ENCODE measurements at places on chromosomes 3 and 15.
A peak's percentile ranks its signal among the peaks of the same experiment; 100 is the strongest.

- no peak for DNase-seq
- H3K27me3 ChIP-seq = peaks cover 67% of the 10 kb centered on the region
- H3K4me3 ChIP-seq = peak overlapping the region; percentile 79
- H3K27ac ChIP-seq = no peak overlapping the region
- H3K36me3 ChIP-seq = no peaks in the 10 kb centered on the region
- H3K4me1 ChIP-seq = peaks cover 27% of the 10 kb centered on the region
Measured at GRCh38 chr3:66037330-66037985, 1.3 kb downstream of the MAGI1 start.

- H3K27ac ChIP-seq = no peak overlapping the region
- H3K4me3 ChIP-seq = no peak overlapping the region
- H3K36me3 ChIP-seq = no peaks in the 10 kb centered on the region
- H3K4me1 ChIP-seq = peaks cover 6% of the 10 kb centered on the region
Measured at GRCh38 chr3:159835126-159835525, 153.5 kb upstream of the IL12A start.

GRCh38 chr3:42043099-42043813 is 47.9 kb upstream of the TRAK1 start:
- DNase-seq = no peak
- no peaks in the 10 kb centered on the region for H3K27me3 ChIP-seq
- H3K4me3 ChIP-seq = no peak overlapping the region
- H3K36me3 ChIP-seq = peaks cover 24% of the 10 kb centered on the region
- H3K27ac ChIP-seq = peak overlapping the region; percentile 56
- peaks cover 42% of the 10 kb centered on the region for H3K4me1 ChIP-seq

DNA sequence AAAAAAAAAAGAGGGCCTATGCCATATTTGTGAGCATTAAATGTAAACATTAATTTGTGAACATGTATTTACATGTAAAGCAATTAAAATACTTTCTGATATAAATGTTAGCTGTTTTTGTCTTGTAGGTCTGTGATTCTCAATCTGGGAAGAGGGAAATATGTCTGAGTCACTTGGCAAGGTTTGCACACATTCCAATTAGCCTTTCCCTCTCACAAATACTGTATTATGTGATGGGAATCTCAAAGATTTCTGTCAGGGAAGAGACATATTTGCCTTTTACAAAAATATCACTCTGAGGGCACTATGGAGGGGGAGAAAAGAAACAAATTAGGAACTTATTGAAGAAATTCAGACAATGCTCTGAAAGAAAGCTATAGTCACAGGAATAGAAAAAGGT is 483.6 kb downstream of the GBE1 start:
- DNase-seq = no peak
- H3K36me3 ChIP-seq = no peaks in the 10 kb centered on the region
- H3K27ac ChIP-seq = no peak overlapping the region
- no peak overlapping the region for H3K4me3 ChIP-seq

DNA sequence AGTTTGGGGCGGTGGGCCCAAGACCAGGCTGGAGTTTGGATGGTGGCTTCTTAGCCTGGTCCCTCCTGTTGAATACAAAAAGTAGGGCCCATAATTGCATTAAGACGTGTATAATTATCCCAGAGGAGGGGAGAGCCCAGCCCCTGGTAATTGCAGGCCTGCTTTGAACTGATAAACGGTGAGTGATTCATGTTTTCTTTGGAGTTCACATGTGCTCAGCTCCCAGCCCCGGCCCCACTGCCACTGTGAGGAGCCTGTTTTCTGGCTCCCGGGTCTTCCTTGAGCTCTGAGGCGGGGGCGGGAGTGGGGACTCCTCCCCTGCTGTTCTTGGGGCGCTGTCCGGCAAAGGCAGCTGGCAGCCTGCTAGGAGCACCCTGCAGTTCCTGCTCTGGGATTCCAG is 3.1 kb downstream of the PLXNA1 start:
- H3K27me3 ChIP-seq = no peaks in the 10 kb centered on the region
- no peak overlapping the region for H3K27ac ChIP-seq
- DNase-seq = no peak
- peaks cover 22% of the 10 kb centered on the region for H3K4me1 ChIP-seq
- H3K36me3 ChIP-seq = peaks cover 18% of the 10 kb centered on the region
- no peak overlapping the region for H3K4me3 ChIP-seq

- H3K4me3 ChIP-seq = no peak overlapping the region
- H3K4me1 ChIP-seq = no peaks in the 10 kb centered on the region
- DNase-seq = no peak
- no peaks in the 10 kb centered on the region for H3K27me3 ChIP-seq
Measured at GRCh38 chr15:27250223-27250622, 279.2 kb downstream of the GABRG3 start.

DNA sequence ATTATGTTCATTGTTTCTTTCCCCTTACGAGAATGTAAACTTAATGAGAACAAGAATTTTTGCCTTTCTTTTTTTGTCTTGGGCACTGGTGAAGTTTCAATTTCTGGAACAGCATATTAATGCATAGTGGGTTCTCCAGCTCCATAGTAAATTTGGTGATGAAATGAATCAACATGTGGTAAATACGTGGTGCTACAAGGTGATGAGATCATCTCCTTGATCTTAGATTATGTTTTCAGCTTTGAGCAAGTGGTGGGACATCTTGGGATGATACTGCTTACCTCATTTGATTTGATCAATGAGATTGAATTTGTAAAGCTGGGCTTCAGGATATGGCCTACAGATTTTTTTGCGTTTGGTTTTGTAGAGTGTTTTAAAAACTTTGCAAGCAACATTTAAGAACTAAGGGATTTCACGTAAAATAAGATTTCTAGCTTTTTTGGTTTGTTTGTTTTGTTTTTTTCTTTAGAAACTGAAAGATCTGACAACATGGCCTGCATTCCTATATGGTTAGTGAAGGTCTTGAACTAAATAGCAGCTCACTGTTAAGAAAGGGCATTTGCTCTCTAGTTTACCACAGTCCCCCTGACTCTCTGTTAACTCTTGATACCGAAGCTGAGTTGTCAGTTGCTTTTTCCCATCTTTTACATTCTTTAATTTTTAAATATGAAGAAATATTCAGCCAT is 45.6 kb downstream of the FNDC3B start:
- DNase-seq = no peak
- peaks cover 11% of the 10 kb centered on the region for H3K4me1 ChIP-seq
- no peak overlapping the region for H3K27ac ChIP-seq
- H3K27me3 ChIP-seq = peaks cover 2% of the 10 kb centered on the region
- no peaks in the 10 kb centered on the region for H3K36me3 ChIP-seq

GRCh38 chr15:83559310-83559966 is 94.5 kb upstream of the ADAMTSL3 start:
- no peak overlapping the region for H3K27ac ChIP-seq
- no peaks in the 10 kb centered on the region for H3K36me3 ChIP-seq
- peaks cover 7% of the 10 kb centered on the region for H3K27me3 ChIP-seq

GRCh38 chr3:72912532-72912931 is 24.7 kb downstream of the GXYLT2 start:
- H3K27me3 ChIP-seq = no peaks in the 10 kb centered on the region
- H3K36me3 ChIP-seq = no peaks in the 10 kb centered on the region
- no peak overlapping the region for H3K4me3 ChIP-seq
- no peaks in the 10 kb centered on the region for H3K4me1 ChIP-seq
- H3K27ac ChIP-seq = no peak overlapping the region

DNA sequence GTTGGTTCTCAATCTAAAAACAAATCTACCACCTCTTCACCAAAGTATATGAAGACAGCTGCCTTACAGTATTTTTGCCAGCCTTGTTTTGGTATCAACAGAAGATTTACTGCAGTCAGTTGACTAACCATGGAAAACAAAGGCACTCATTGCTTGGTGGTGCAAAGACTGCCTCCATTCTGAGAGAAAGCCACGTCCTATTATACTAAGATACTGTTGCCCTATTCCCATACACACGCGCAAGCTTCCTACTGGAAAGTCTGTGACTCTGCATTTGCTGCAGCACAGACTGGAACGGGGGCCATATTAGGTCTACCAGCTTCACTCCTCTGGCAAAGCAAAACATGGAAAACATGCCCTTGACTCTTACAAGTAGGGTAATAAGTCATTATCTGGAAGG is 18.0 kb downstream of the MTMR10 start:
- no peak overlapping the region for H3K4me3 ChIP-seq
- H3K36me3 ChIP-seq = peaks cover 22% of the 10 kb centered on the region
- peaks cover 46% of the 10 kb centered on the region for H3K4me1 ChIP-seq
- H3K27ac ChIP-seq = no peak overlapping the region

GRCh38 chr15:83653639-83654378 is at the start of gene ADAMTSL3:
TSS of gene ADAMTSL3 (plus strand) at chr15:83654123. CDS start at chr15:83655762, 1,639 bp downstream.
- H3K4me3 ChIP-seq = no peak within 1 kb of the TSS
- no peak within 1 kb of the TSS for H3K27ac ChIP-seq
- DNase-seq = no peak
- H3K36me3 ChIP-seq = no peaks in the 10 kb centered on the region

Data from stimulated activated naive B cell treated with anti-CD40 and anti-IgM and Interleukin-4, amounts not matched to agents 10 μg/mL and 1 μg/mL and 100 μg/mL, for 72 hours (primary cell).